NCI-H187 treated with DMSO at 0.1 percent for 48 hours (cell line): ENCODE measurements at places on chromosomes 6 and 20.

DNA sequence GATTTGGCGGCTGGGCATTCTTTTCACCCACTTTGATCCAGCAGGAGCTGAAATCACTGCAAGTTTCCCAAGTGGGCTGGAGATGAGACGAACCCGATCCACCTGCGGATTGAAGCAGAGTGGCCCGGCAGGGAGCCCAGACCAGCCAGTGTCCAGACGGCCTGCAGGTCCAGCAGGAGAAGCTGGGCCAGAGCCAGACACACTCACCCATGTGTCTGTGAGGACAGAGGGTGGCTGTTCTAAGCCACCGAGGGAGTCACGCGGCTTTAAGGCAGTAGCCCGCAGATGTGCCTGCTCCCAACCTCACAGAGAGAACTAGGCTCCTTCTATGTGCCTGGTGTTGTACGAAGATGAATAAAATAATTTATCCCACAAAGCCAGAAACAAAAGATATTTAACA, 200.7 kb downstream of the WDR27 start:
- DNase-seq, result no peak

DNA sequence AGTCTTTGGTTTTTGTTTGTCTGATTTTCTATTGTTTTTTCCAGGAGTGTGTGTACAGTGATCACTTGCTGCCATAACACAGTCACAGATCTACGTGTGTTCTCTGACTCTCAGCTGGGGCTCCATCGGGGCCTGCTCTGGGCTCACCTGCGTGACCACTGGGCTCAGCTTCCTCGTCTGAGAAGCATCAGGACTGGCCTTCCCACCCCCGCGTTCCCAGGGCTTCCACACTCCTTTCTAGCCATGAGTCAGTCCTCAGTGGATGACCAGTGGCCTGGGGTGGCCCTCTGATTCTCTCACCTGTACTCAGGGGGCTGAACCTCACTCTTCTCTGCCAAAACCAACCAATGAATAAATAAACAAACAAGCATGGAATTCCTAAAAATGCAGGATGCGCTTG, 14.5 kb downstream of the THBS2 start:
- no peak for DNase-seq

GRCh38 chr6:68724060-68724459, 89.0 kb downstream of the ADGRB3 start:
- no peak for DNase-seq

- no peak for DNase-seq
These were observed 102.5 kb downstream of the NOL4L start for GRCh38 chr20:32482442-32483261.

- DNase-seq, result no peak
These were observed 139.5 kb downstream of the DLL1 start for GRCh38 chr6:170151321-170151771.

- DNase-seq, result no peak
These were observed 60.1 kb downstream of the SLC16A10 start for GRCh38 chr6:111147440-111147839.

DNA sequence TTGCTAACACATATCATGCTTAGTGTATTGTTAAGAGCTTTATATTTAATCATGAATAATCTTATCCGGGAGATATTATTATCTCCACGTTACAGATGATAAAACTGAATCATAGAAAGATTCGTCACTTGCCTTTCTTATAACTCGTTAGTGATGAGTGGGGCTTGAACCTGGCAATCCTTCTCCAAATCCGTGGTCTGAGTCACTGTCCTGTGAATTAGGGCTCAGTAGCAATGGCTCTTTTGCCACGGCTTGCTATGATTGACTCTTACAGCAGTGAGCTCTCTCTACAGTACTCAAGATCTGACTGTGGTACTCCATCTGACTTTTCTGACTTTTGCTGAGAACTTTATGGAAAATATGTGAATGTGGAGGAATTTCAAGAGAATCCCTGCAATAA, 246.9 kb downstream of the PACRG start:
- no peak for DNase-seq
